Stimulated activated CD8-positive, alpha-beta memory T cell treated with anti-CD3 and anti-CD28 coated beads, Interleukin-7, amount 100 ng/mL, for 1 hour (primary cell): ENCODE measurements at places on chromosomes 16 and 17.

DNA sequence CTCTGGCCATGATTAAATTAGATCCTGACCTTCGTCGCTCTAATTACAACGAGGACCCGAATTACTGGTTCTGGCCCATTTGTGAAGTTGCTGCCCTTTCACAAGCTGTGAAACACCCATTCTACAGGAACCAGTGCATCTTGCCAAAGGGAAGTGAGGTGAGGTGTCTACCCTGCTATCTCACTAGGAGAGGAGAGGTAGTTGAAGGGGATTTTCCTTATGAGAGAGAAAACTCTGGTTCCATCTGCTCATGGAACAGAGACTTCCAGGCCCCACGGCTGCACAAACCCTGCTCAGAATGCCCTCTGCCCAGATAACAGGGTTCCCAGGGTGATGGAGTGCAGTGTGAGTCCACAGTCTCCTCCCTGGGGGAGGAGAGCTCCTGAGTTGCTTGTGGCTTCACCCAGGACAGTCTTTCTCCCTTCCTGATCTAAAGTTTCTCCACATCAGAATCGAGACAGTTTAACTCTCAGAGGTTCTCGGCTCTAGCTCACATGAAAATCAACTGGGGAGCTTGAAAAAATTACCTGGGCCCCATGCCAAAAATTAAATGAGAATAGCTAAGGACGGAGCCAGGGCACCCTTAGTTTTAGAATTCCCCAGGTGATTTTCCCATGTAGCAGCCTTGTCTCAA is 7.8 kb upstream of the SSTR2 start:
- DNase-seq: no peak

- DNase-seq: no peak
These were observed 133.6 kb upstream of the CRHR1 start for GRCh38 chr17:45650561-45650960.

DNA sequence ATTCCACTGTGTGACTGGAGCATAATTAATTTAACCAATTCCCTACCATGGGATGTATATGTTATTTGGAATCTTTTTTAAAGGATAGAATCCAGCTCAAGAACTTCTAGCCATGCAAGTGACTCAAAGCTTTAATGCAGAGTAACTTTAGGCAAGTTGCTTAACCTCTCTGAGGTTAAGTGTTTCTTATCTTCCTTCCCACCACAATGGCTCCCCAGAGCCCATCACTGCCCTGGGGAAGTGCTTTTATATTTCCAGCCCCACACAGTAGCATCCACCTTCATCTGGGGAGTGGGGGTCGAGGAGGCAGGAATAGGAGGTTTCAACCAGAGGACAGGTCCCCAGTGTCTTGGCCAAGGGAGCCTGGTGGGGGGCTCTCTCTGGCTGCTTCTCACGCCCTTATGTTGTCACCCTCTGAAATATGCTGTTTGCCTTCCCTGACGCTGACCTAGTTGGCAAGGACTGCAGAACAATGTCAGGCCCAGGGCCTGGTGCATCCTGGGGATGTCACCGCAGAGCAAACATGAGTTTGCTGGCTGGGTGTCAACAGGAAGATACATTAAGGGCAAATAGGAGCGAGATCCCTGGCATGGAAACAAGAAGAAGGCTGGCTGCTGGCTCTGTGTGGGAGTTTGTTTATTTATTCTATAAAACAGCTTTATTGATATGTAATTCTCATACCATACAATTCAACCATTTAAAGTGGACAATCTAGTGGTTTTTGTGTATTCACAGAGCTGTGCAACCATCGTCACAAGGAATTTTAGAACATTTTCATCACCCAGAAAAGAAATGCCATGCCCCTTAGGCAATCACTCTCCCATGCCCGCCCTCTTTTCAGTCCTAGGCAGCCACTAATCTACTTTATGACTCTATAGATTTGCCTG is 46.6 kb upstream of the WSB1 start:
- no peak for DNase-seq

DNA sequence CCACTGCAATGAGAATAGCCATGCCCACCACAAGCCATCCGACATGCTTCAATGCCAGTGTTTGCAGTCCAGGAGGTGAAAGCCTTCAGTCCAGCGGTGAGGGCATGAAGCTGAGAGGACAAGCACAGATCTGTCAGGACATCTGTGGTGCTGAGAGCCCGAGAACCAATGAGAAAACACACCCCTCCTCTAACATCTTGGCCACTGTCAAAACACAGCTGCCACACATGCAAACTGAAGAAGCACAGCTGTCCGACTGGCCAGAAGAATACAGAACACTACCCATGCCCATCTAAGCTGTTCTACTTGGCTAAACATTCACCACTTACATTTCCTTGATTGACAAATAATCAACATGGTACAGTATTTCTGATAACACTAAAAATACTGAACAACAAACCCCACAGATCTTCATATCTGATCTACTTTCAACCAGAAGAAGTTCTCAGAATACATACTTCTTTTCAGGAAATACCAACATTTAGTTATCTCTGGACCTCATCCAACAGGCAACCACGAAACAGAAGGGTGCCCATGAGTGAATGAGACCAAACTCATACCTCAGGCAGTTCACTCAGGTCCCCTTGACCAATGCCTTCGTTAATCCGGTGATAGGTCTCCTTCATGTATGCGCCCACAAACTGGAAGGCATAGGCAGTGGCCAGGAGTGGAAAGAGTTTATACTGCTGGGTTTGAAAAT is 10.2 kb upstream of the FBF1 start:
- DNase-seq: no peak

GRCh38 chr17:59647288-59647687 is 27.6 kb downstream of the CLTC start:
- DNase-seq: no peak

DNA sequence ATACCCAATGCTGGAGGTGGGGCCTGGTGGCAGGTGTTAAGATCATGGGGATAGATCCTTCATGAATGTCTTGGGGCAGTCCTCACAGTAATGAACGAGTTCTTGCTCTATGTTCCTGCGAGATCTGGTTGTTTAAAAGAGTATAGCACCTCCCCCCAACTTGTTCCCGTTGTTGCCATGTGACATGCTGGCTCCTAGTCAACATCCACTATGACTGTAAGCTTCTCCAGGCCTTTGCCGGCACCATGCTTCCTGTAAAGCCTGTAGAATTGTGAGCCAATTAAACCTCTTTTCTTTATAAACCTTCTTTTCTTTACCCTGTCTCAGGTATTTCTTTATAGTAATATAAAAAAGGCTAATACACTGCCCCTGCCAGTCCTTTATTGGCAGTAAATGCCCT is 33.3 kb downstream of the RANBP10 start:
- no peak for DNase-seq

DNA sequence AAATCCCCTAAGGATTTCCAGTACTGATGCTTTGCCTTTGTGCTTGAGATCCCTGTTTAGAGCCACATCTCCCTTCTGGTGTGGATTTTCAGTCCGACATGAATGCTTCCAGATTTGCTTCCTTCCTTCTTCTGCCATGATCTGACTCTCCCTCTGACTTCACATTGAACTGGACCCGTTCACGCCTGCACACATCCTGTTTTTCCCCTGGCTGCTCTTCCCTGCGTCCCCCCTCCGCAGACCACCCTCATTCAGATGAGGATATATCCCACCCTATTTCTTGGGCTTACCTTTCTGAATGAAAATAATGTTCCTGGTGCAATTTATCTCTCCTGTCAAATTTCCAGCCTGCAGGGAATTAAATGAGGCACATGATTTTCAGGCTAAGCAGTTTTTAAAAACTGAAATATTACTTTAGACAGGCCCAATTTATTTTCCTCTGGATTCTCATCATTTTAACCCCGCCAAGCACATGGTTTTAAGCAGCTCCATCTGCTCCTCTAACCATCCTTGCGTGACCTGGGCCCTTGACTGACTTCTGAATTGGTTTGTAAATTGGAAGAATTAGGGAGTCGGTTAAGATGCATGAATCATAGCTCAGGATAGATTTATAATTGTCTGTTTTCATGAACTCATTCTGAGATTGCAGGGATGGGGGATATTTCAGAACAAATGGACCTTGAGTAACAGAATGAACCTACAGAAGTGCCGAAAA is 59.2 kb downstream of the BMERB1 start:
- no peak for DNase-seq

- DNase-seq: no peak
These were observed 8.1 kb downstream of the TMEM235 start for GRCh38 chr17:78239489-78239931.

DNA sequence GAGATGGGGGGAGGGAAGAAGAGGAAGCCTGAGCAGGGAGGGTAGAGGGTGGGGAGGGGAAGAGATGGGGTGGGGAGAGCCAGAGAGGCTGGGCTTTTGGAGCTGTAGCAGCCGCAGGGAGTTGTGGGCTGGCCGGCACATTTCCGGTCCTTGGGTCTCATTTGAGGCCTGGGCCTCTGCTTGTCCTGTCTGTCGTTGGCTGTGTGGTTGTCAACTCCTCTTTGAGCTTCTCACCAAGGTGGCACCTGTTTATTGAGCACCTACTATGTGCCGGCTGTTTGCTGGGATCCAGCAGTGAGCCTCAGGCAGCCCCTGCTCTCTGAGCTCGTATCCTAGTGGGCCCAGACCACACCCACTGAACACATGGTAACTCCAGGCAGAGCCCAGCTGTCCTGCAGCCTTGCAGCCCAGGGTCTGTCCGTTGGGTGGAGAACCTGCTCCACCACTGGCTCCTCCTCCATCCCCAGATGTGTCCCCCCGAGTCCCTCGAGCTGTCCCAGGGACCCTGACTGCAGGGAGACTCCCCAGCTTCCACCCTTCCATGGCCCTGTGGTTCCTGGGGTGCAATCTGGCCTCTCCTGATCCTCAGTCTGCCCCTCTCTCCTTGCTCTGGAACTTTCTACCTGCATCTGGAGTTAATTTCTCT is 164.9 kb downstream of the IRF8 start:
- DNase-seq: no peak

- DNase-seq: no peak
These were observed 6.6 kb downstream of the TMEM114 start for GRCh38 chr16:8583732-8584131.

GRCh38 chr16:83407928-83408327 is 399.9 kb upstream of the HSBP1 start:
- no peak for DNase-seq
